ENCODE measurements at places on chromosomes 6 and 20.
A peak's percentile ranks its signal among the peaks of the same experiment; 100 is the strongest.

DNA sequence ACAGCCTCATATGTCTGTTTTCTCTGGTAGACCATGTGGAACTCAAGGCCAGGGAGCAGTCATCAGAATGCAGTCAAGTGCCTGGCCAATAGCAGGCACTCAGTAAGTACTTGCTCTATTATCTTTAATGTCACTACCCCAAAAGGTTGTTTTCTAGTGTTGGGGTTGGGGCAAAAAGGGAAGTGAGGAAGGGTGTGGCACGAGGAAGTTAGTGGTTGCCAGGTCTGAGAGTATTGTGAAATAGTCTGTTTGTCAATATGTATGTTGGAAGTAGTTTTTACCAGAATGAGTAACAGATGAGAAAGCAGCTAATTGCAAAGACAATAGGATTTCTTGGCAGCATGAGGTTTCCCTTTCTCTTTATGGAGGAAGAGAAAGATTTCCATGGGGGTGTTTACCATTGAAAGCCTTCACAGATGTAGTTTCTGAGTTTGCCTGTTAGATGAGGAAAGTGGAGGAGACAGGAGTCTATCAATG, 59.5 kb upstream of the ARMH2 start:
- DNase-seq, result no peak

GRCh38 chr20:46752728-46753127, 43.3 kb downstream of the SLC2A10 start:
- peak; percentile 30 for DNase-seq

DNA sequence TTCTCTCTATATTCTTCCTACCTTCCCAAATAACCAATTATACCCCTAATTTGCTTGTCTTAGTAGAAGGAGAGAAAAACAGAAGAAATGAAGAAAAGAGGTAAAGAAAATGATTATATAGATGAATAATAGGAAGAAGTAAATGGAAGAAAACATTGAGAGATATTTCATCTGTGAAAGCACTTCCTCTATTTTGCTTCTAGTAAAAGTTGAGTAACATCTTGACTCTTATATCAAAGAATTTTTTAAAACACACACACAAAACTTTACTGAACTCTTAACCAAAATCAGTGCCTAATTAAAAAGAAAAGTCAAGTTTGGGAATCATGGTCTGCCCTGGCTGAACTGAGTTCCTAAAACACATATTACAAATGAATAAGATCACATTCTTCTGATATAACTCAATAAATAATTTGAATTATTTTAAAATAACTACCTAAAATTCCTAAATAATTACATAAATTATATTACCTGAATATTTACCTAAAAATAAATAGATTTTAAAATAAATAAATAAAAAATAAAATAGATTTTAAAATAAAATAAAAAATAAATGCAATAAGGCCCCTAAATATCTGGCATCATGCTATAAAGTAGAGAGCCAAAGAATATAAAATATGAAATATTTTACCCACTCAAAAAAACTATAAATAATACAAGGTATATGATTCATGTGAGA, 8.8 kb downstream of the SLC17A2 start:
- DNase-seq, result no peak

DNA sequence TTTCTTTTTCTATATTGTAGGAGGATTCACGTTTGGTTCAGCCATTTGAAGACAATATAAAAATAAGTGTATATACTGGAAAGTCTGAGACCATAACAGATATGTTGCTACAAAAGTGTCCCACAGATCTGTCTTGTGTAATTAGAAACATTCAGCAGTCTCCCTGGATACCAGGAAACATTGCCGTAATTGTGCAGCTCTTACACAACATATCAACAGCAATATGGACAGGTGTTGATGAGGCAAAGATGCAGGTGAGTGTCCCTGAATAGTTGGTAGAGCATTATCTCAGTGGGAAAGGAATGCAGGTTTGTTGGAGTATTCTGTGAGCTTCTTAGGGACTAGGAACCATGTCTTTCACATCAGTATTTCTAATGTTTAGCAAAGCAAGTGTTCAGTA, 18.3 kb upstream of the ADGRF4 start:
- no peak for DNase-seq

DNA sequence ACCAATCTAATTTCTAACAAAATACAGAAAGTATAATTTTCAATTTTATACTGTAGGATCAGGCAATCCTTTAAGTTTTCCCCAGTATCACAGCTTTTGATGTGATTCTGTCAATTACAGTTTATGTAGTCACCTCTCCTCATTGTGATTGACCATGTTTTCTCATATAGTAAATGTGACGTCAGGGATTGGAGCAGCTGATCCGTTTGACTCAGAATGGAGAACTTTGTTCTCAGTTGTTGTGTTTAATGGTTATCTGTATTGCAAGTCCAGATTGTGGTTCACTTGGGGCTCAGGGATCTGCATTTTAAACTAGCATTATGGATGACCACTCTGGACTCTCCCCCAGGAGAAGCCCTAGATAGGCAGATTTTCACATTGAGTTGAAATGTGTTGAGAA, 90.6 kb downstream of the DNAH8 start:
- DNase-seq, result no peak

DNA sequence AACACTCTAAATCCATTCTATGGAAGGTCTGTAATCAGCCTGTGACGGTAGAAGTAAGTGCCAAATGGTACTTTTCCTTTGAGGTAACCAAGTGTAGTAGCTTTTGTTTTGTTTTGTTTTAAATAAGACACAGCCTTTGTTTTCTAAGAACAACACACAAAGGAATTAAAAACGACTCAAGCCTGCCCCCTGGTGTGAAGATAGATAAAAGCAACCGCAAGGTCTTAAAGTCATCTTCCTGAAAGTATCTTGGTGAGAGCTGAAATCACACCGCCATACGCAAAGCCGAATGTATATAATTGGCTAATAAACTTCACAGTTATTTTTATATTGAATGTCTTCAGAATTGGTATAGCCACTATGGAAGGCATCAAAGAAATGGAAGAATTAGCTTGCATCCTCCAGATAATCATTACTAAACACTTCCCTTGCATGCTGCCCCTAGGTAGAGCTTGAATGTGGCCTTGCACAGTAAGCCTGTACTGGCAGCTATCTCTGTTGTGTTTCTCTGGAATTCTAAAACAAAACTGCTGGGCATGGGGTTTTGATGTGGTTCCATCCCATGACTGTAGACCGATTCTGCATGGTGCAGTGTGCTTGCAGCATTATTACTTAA, 95.6 kb downstream of the LAMP5 start:
- DNase-seq, result peak; percentile 21

- DNase-seq, result peak; percentile 31
These were observed 274.9 kb downstream of the UTRN start for GRCh38 chr6:144559865-144560593.
